ENCODE measurements at places on chromosomes 6 and 20.

- no peak for DNase-seq
Observed at GRCh38 chr20:1783245-1783644, 112.0 kb upstream of the SIRPA start.

DNA sequence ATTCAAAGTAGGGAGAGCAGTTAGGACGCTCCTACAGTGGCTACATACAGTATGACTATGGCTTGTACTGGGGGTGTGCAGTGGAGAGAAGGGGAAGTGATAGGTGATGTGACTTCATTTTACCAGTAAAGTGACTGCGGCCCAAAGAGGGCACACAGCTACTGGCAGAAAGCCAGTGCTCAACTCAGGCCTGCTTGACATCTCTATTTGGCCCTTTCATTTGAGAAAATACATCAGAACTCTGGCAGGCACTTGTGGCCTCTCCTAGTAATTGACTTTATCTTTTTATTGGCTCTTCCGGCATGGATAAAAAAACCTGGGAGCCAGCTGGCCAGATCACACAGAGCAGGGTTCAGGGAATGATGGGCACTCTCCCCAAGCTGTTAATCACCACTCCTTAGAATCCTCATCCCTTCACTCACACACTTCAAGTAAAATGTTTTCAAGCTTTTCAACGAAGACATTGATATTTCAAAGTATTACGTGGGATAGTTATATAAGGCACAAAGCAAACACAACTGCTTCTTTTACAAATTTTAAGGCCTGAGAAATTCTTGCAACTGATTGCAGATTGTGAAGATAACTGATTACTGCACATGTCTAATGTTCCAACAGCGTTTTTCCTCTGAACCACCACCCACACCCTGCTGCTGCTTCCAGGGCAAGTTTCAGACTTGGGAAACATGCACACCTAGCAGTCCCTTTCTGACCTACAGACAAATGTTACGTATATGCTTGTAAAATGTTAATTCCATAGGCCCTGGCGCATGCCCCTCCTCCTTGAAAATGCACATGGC lies 73.5 kb downstream of the TNFRSF21 start:
- no peak for DNase-seq

DNA sequence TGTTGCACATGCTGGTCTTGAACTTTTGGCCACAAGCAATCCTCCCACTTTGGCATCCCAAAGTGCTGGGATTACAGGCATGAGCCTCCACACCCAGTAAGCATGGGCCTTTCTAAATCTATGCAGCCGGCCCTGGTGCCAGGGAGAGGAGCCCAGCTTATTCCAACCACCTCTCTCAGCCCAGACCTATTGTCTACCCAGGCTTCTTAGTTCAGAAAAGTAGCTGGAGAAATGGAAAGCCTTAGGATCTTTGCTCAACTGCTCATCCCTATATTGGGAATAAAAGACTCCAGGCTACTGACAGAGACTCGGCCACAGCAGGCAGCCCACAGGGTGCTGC lies 7.8 kb upstream of the PCIF1 start:
- no peak for DNase-seq

- peak; percentile 15 for DNase-seq
Observed at GRCh38 chr6:11370191-11371018, 137.9 kb upstream of the NEDD9 start.
